ENCODE measurements at places on chromosomes 3 and 15. TPM values are rescaled to one million over a fixed set of nuclear protein-coding genes. Genes with fewer than 3 reads are reported as not detected.

DNA sequence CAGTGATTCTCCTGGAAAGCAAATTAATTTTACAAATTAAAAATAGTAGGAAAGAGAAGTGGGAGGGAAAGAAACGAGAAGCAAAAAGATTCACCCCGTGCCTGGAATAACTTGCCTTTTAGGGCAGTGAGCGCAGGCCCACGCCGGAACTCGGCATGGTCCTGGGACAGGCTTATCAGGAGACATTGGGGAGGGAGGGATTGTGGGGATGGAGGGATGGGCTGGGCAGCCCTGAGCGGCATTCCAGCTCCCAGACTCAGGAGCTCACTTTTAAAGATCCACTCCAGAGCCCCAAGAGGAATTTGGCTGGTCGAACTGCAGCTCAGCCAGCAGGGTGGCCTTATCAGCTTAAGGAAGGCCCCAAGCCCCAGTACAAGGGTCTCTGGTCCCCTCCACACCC lies 117.9 kb downstream of the ADCY5 start:
- DNase-seq, result no peak

DNA sequence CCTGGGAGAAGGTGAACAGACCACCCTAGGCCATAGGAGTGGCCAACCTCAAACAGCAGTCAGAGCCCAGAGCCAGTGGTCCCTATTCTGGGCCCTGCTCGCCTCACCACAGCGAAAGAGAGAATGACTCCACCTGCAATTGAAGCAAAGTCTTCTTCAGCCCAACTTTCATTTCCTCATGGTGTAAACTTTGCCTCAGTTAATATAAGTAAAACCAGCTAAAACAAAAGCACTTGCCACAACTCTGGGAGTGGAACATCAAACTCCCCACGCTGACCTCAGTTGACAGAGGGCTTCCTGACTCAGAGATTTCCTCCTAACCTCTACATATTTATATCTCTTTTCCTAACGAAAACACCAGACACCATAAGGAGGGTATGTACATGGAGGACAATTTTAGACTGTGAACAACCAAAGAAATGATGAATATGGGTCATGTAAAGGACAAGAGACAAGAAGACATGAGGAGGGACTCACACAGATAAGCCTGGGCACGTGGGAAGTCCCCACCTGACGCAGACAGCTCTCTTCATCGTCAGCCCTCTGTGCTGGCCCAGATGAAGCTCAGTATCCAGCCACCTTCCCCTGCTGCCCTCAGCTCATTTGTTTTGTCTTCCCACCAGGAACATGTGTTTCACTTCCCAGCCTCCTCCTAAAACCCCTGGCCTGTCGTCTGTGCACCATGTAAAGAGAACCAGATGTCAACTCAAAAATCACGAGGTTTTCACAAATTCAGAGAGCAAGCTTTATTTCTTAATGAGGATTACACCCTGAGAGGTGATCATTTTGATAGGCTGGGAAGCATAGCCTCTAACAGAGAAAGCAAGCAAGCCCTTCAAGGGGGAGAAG lies 140.9 kb downstream of the KCNMB2 start:
- no peak for DNase-seq

DNA sequence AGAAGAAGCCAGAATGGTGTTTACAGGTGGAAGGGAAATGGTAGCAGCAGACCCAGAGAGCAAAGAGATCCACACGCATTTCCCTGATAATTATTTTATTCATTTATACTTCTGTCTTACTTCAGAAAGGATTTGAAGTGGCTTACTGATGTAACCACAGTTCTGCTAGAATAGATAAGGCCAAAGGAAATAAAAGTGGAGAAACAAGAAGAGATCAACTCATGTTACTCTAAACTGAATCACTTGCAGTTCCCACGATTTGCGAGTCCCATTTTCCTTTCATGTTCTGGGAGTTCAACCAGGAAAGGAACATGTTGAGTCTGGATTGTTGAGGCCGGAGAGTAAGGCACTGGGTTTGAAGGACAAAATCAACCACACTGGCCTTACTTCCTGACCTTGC lies 151.8 kb downstream of the MYRIP start:
- DNase-seq, result no peak

GRCh38 chr3:118618247-118619040 lies 416.2 kb downstream of the IGSF11 start:
- no peak for DNase-seq

SLC22A13 gene
- 0.17 TPM for total RNA-seq
